SW 1271 (cell line): ENCODE measurements at places on chromosomes 2 and 18.

DNA sequence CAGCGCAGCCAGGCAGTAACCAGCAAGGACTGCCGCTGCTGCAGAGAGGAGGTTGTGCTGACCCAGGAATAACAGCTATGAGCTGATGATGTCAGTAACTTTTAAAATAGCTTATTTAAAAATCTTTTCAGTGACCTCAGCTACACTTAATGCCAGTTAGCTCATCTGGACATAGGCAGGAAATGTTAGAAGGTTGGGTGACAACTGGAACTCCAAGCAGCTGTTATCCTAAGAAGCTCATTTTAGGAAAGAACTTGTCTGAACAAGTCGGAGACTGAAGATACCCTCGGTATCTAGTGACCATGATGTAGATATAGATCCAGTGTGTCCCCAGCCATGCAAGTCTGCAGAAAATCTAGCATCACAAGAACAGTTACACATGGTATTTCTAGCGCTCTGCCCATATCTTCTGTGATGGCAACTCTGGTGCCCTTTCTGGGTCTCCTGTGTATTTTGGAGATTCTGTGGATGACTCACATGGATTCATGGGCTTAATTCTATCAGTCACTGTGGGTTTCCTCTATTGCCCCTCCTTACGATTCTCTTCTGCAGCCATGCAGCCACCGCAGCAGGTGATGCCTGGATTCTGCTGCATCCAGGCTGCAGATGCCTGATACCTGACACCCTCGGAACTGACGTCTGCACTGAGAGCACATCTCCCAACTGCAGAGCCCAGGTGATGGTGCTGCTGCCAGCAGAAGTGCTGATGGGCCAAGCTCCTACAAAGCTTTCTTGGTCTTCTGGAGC, 19.8 kb upstream of the PLEK start:
- no peak for DNase-seq

DNA sequence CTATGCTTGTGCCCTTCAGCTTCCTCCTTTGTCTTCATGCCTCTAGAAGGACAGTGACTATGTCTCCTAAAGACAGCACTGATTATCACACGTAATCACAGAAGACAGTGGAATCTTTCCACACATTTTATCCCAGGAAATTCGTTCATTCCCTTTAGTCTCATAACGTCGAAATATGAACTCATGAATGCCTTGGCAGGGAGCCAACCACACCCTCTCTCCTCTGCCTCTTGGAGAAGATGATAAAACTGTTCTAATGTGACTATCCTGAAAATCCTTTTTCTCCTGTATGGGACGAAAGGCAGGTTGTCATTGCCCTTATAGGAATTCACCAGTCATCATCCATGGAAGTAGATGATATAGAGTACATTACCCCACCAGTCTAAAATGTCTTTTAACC, 726.6 kb upstream of the FANCL start:
- DNase-seq, result no peak

DNA sequence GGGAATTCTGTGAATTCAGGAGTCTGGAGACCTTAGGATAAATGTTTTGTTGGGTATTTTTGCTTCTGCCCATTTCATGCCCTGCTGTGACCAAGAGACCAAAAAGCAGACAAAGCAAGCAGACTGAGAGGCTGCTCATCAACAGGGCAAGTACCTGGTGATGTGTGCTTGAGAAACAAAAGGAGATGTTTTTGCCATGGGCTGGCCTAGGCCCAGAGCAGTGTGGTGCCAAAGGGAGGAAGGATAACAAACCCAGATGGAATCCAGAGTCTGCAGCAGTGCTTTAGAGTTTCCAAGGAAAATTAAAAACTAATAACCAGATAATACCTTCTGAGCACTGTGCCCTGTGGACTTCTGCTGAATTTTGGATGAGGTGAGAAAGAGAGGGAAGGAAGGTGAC, 538.4 kb downstream of the STK39 start:
- DNase-seq, result no peak

DNA sequence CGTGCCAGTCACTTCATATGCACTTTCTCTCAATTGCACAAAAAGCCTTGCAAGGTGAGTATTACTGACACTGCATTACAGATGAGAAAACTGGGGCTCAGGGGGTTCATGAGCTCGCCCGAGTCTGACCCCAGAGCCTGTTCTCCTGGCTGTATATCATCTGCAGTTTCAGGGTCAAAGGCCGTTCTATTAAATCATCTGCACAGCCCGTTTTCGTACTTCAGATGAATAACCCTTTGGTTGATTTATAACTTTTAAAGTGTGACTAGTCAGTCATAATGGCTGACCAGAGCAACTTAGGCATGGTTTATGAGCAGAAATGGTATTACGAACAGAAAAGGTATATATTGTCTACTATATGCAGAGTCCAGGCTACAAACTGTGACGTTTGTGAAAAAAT, 35.3 kb upstream of the NPAS2 start:
- DNase-seq, result no peak

DNA sequence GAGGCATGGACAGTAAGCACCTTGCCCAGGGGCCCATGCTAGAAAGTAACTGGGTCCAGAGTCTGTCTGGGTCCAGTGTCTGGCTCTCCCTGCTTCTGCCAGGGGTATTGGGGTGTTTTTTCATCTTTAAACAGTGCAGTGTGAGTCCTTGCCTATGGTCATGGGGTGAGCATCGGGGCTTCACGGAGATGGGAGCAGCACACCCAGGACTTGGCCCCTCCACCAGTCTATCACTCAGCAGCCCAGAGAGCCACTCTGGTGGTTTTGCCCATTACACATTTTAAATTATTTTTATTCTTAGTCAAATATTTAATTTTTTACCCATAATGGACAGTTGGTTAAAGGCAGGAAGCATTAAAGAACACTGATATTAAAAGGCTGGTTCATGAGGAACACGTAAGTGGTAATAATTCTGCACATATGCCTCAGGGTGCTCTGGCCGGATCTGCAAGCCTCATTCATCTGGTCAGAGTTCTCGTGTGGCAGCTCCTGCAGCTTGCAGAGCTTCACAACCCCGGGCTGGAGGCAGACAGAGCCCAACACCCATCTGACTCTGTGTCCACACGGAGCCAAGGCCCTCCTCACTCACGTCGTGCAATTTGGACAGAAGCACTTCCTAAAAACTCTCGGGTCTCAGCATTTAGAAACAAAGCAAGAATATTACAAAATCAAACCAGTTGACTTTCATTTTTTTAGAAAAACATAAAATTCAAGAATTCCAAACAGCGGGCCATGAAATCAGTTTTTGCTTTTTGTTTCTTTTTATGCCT, 204.1 kb downstream of the CTIF start:
- DNase-seq, result no peak

DNA sequence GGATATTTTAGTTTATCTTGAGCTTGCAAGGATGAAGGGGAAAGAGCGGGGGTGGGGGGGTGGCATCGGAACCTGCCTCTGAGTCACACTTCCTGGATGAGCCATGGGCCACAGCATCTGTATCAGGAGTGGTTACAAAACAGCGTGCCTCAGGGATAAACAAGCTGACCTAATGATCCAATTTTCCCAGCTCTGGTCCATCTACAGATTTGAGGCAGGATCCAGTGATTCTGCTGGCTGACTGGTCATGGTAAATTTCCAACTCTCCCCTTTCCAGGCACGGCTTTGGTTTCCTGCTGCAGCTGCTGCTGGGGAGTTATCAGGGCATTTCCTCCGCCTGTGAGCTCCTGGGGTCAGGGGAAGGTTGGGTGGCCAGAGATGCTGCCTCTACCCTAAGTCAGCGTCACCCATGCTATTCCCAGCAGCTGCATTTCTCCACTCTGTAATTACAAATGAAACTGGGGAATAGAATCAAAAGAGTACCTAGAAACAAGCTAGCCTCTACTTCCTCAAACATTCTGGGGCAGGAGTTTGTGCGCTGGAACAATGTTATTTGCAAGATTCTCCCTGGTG, 4.7 kb upstream of the HPCAL1 start:
- DNase-seq, result peak; percentile 96

- no peak for DNase-seq
Measured at GRCh38 chr2:158963071-158963470, 5.4 kb upstream of the TANC1 start.

GRCh38 chr18:26287644-26288043, 61.4 kb downstream of the TAF4B start:
- DNase-seq, result no peak

DNA sequence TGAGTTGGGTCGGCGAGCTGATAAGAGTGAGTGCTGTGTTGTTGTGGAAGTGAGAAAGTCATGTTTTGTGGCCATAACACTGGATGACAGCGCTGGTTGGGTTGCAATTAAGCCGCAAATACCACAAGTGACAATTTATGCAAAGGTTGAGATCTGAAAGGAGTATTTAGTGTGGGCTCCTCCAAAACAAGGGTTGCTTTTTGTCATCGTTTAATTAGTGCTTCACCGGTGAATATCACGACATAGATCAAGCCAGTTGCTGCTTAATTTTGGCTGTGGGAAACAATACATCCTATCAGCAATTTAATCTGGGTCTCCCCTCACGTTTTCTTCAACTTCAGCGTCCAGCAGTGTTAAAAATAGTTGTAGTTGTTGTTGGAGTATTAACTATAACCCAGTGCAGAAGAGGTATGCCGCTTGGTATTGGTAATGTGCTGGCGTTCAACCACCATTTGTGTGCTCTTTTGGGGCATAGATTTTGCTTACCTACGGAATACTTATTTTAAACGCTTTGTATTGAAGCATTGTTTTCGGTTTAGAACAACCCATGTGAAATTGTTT, 662 bp downstream of the ACVR2A start:
- no peak for DNase-seq

- no peak for DNase-seq
Measured at GRCh38 chr18:6374340-6374739, 40.4 kb downstream of the L3MBTL4 start.

DNA sequence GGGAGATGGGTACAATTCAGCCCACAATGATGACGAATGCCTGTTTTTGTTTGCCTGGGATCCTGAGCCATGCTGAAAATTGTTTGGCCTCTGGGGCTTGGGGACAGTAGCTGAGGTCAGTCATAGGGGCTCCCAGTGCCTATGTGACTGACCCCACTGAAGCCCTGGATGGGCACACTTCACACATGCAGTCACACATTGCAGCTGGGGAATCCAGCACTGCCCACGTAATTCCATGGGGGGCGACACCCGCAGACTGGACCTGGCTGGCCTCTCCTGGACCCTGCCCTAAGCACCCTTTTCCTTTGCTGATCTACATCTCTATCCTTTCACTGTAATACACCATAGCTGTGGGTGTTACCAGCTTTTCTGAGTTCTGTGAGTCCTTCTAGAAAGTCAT, 295.2 kb upstream of the HS6ST1 start:
- no peak for DNase-seq

- DNase-seq, result no peak
Measured at GRCh38 chr18:25174324-25174723, 177.6 kb downstream of the ZNF521 start.

GRCh38 chr2:96175951-96176350, 30.7 kb upstream of the DUSP2 start:
- DNase-seq, result no peak

- no peak for DNase-seq
Measured at GRCh38 chr2:64582774-64583340, 58.7 kb downstream of the AFTPH start.

- no peak for DNase-seq
Measured at GRCh38 chr2:131425231-131425941, 50.5 kb upstream of the TUBA3D start.

DNA sequence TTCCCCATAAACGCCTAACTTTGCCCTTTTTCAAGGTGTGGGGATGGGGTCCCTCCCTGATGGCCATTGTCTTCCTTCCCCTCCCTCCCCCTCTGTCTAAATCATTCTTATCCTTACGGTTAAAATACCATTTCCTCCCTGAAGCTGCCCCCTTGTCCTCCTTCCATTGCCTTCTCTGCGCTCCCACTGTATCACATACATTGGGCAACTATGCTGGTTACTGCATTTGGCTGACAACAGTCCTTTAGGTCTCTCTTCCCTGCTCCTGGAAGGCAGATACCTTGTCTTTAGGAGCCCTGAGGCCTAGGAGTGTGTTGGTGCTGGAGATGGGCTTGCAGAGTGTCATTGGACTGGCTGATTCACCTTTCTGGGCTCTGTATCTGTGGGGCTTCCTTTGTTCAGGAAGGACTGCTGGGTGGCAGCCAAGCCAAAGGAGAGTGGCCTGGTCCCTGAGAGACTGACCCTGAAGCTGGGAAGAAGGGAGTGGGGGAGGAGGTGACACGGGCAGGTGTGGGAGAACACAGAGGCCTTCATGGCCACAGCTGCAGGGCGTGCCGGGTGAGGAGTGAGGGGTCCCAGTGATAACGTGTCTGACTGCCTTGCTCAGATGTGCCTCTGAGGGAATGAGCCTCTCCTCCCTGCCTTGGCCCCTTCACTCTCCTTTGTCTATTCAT, 2.2 kb downstream of the WNT6 start:
- DNase-seq, result no peak

DNA sequence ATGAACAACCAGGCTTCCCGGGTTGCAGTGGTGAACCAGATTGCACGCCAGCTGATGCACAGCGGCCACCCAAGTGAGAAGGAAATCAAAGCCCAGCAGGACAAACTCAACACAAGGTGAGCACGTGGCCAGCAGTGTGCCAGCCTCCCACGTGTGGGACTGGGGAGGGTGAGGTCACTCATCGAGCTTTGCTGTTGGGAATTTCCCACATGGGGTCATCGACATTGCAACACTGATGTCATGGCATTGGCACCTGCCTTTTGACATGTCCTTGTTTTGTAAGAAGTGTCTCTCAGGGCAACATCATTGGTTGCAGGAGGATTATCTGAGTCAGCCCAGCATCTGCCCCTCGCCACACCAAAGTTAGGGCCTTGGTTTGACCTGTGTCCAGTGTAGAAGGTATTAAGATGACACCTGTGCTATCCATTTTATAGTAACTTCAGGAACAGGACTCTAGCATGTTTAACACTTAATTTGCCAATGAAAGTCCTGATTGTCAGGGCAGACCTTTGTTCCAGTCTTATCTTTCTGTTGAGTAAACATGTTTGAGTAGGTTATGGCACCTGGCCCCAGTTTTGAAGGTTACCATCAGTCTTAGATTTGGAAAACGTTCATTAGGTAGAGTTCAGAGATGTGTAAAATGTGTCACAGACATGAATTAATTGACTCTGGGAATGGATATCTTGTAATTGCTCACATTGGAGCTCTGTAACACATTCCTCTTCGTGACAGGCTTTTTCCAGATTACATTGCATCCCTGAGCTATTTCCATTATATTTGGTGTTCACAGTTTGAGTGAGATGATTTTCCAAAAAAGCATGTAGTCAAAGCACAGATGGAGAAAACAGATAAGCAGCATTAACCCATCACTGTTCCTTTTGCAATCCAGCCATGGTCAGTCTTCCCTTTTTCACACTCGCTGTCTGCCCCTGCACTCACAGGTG, 93.3 kb upstream of the EML6 start:
- no peak for DNase-seq

DNA sequence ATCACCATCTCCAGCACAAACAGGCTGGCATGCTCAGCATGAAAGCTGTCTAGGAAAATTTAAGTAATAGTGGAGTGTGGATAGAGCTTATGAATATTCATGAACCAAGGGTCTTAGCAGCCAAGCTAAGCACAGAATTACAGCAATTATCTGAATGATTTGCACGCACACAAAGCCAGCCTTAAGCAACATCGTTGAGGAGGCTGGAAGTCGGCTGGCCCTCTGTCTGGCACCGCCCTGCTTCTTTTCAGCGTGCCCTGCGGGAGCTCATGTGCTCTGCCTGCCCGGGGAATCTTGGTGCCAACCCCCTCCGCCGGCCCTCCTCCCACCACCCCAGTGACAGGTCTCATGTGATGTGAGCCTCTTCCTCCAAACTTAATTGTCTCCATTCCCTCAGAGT, 540.1 kb downstream of the CMPK2 start:
- DNase-seq, result no peak
